ENCODE measurements at places on chromosomes 3 and 15.

GRCh38 chr15:80789796-80790195 is 10.6 kb downstream of the CEMIP start:
- no peak for DNase-seq

- no peak for DNase-seq
These were observed 115.5 kb upstream of the ALDH1A3 start for GRCh38 chr15:100763835-100764750.

GRCh38 chr15:96349857-96350720 is 19.6 kb downstream of the NR2F2 start:
- DNase-seq: no peak

DNA sequence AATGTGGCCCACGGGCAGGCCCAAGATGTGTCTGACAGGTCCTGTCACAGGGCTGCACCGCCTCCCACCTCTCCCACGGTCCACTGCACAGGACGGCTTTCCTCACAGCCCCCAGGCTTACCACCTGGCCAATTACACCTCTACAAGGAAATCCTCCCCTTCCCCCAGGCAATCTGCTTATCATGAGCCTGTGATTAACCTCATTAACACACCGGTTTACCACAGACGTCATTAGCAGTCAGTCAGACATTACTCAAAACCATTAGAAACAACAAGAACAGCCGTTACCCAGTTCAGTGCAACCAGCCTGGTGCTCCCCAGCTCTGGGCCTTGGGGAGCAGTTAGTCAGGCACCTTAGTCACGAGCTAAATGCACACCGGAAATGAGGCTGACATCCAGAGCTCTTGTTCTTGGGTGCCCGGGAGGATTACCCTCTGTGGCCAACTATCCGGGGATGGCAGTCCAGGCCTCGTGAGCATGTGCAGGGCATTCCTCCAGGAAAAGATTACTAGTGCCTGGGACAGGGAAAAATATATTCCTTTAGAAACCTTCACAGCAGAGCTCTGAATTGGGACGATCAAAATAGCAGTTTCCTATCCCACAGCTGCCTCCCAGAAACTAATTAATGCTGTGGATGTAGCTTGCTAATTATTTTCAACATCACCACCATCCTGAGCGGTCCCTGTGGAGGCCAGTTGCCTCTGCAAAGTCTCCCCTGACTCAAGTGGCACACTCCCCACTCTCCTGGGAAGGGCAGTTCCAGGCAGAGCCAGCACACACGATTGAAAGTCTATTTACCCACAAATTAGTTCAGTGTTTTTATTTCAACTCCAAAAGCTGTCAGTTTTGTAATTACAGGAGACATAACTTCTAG is 117.4 kb upstream of the ZBED2 start:
- peak; percentile 32 for DNase-seq

DNA sequence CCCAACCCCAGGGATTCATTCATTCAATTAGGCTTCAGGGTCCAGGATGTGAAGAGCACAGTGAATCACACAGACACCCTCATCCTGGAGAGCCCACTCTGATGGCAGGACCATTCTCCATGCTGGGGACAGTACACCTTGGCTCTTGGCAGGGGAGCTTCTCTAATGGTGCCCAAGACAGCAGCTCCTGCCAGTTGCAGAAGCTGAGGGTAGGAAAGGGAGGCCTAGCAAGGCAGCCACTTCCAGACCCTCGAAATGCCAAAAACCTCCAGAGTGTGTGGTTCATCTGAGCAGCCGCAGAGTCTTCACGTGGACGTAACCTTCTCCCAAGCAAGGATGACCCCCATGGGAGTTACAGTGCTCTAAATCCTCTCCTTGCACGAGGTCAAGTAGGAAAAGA is 186.2 kb downstream of the XXYLT1 start:
- no peak for DNase-seq

DNA sequence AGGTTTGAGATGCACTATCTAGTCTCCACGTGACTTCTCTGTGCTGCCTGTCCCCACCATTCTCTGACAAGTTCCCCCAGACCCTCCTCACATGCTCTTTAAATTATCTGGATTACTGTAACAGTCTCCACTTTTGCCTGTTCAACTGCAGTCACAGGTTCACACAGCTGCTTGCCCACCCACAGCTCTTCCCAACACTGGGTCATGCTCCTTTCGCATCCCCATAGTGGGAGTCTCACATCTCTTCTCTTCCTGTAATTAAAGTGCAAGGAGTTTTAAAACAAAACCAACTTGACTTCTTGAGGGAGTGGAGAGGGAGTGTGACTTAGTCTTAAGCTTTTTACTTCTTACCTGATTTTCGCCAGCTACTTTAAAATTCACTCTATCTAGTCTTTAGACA is 178.8 kb downstream of the PLCL2 start:
- no peak for DNase-seq

DNA sequence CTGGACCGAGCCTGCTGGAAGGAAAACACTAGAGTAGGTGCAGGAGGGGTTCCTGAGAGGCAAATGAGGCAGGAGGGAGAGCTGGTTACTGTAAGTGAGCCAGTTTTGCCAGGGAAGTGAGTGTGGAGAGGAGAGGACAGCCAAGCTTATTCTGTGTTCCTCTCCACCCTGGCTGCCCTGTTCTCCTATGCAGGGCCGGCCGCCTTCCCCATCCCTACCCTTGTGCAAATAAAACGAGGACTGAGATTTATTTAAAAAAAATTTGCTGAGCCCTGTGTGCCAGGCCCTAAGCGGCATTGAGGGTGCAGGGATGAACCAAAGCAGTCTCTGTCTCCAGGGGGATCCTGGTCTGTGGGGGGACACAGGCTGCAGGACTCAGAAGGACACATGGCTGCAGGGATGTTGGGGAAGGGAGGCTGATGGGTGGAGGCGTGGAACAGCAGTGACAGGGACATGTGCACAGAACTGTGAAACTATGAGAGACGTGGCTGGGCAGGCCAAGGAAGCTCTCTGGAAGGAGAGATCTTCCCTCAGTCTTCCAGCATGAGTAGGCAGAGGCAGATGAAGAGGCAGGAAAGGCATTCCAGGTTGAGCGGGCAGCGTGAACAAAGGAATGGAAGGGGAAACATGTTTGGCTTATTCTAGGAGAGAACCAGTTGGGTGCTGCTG is 12.1 kb downstream of the CORO2B start:
- no peak for DNase-seq

GRCh38 chr3:128316481-128316891 is 150.2 kb downstream of the DNAJB8 start:
- peak; percentile 68 for DNase-seq

GRCh38 chr15:85382942-85383341 is 2.5 kb downstream of the AKAP13 start:
- no peak for DNase-seq

DNA sequence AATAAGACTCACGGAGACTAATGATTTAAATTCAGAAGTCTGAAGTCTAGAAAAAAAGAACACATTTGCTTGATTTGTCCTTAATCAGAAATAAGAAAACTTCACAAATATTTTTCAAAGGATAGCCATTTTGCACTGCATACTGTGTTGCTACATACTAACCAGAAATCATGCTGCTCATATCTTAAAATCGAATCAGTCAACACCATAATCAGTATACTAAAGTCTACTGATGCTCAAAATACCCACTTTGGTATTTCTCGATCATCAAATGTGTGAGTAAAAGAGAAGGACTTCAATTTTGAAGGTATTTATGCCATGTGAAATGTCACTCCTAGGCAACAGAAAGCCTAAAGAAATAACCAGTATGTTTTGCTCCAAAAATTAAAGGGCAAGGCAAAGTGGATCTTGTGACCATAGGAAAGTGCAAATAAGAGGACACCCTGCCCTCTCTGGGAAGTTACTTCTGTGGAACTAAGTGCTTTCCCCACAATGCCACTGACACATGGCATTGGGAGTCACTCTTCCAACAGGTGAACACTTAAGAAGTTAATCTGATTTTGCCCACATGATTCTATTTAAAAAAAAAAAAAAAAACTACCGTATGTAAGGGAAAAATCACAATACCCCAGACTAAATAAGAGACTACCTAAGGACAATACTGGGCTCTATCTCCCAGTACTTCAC is 2.7 kb downstream of the LRIG1 start:
- no peak for DNase-seq

GRCh38 chr3:4536260-4536659 is 43.1 kb downstream of the ITPR1 start:
- no peak for DNase-seq

DNA sequence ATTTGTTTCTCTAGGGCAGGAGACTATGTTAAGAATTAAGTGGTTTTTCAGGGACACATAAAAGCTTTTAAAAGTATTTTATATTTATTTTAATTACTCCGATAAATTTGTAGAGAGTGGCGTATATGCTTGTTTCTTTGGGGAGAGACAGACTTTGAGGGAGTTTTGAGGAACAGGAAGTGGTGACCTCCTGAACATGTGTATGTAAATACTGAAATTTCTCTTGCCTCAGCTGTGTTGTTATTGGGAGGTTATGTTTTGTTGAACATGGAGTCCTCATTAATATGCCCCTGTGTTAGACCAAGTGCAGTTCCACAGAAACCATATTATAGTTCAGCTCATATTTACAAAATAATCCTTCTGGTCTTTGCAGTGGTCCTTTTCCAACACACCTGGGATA is 41.8 kb upstream of the UTS2B start:
- DNase-seq: no peak
